ENCODE measurements at places on chromosomes 12 and 14. TPM values are rescaled to one million over a fixed set of nuclear protein-coding genes. Genes with fewer than 3 reads are reported as not detected.

Gene MAP1LC3B2
- 0.22 TPM for total RNA-seq

Gene CLEC2A
- not detected for total RNA-seq

Gene TCL1B
- total RNA-seq: not detected

Gene DCAF5
- 14.6 TPM for total RNA-seq

Gene TC2N
- total RNA-seq: 0.77 TPM

Gene PPP4R4
- 3.2 TPM for total RNA-seq

Gene INF2
- 46.8 TPM for total RNA-seq

Gene RASSF9
- total RNA-seq: 6.1 TPM

Gene BCL2L2
- total RNA-seq: 19.7 TPM

Gene AQP6
- total RNA-seq: 0.12 TPM

Gene TMEM119
- total RNA-seq: 61.6 TPM

Gene SPTB
- total RNA-seq: under 0.01 TPM

Gene DBX2
- total RNA-seq: not detected

Gene UBC
- total RNA-seq: 2,072 TPM

Gene IL31
- not detected for total RNA-seq

Gene NPAS3
- 1.4 TPM for total RNA-seq

Data from uterine smooth muscle cell (primary cell).